ENCODE measurements at places on chromosomes 2 and 18.

DNA sequence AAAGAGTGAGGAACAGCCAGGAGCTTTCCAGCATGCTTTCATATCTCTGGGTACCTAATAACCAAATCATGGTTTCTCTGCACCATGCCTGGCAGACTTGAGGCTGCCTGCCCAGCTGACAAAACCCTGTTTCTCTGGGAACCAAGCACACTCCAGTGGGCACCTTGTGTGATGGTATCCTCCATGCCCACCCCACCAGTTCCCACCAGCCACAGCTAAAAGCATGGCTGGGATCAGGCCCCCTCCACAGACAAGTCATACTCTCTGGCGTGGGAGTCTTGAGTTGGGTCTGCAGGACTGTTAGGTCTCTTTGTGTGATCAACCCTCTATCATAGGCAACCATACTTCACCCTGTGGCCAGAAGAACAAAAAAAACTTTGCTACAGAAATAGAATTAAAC, 56.0 kb downstream of the TMEM163 start:
- DNase-seq = no peak

- no peak for DNase-seq
These were observed 302.4 kb downstream of the CLIP4 start for GRCh38 chr2:29417630-29418029.

- no peak for DNase-seq
These were observed 51.0 kb upstream of the ZNF516 start for GRCh38 chr18:76546088-76546435.

DNA sequence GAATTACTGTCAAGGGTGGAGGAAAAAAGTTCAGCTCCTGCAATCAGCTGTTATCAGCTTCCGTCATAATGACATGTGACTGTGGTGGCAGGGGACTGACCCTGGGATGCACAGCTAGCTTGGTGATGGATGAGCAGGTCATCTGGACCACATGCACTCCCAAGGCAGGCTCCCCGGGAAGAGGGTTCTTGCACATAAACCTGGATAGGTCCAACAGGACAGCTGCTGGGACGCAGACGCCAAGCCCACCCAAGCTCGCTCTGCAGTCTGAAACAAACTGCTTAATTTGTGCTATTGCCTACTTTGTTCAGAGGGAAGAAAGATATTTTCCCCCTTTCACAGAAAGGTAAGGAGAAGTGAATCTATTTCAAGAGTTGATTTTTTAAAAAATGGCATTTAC, 30.2 kb downstream of the FAM178B start:
- DNase-seq = no peak

- DNase-seq = peak; percentile 54
These were observed at the start of gene GALNT14 for GRCh38 chr2:31138037-31138962. Gene GALNT14, minus strand, starts transcription at chr2:31138440. Its CDS starts 354 bp downstream, at chr2:31138086.

DNA sequence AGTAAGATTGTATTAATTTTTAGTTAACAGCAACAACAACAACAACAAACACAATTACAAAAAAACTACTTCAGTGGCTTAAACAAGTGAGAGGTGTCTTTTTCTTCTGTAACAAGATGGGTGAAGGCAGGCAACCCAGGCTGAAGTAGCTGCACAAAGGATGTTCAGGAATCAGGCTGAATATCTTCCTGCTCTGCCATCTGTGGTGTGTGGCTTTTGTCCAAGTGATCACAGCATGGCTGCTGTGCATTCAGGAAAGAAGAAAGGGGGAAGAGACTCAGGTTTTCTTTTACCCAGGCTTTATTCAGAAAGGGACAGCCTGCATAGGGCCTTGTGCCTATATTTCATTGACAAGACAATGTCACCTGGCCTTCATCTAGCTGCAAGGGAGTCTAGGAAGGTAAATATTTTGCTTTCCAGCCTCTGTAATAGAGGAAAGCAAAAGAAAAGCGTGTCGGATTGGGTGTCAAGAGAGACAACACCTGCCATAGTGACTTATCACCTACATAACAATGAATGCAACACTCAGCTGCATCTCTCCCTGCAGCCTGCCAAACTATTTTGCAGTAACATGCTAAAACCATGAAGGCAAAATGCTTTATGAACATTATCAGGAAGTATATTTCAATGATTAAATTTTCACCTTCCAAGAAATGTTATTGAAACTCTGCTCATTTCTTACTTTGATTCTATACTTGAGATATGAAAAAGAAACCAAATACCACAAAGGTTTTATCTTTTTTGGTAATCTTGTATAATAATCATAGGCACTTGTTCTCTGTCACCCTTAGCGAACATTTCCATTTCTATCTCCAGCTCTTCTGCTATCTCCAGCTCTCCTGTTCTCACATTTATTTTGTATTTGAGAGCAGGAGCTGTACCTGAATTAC, 14.6 kb downstream of the G6PC2 start:
- DNase-seq = no peak

- peak; percentile 94 for DNase-seq
These were observed 69.3 kb upstream of the MCFD2 start for GRCh38 chr2:46984642-46985476.

DNA sequence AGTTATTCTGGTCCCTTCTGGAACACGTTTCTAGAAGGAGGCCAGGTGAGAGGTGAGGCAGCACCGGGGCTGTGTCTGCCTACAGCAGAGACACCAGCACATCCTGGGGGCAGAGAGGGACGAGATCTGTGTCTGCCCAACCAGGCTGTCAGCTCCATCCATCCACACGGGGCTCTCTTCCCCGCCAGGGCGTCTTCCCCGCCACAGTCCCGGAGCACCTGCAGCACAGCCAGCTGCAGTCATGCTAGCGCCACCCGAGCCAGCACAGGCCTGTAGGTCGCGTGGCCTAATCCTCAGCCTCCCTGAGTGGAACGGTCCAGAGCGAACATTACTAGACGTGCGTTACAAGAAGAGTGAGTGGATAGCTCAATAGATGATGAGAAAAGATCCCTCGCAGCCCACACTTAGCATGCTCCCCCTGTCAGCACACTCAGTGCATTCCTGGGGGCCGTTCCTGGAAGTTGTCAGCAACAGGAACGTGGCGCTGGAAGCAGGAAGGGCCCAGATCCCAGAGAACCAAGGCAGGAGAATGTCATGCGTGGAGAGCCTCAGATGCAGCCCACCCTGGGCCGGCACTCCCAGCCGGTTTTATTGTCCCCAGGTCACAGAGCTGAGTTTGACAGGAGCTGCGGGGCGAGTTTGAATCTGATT, 179.0 kb downstream of the TWIST2 start:
- no peak for DNase-seq

GRCh38 chr18:78939734-78940494, 39.7 kb upstream of the SALL3 start:
- no peak for DNase-seq

- DNase-seq = peak; percentile 57
These were observed 259.5 kb downstream of the CCDC178 start for GRCh38 chr18:33181016-33181415.

DNA sequence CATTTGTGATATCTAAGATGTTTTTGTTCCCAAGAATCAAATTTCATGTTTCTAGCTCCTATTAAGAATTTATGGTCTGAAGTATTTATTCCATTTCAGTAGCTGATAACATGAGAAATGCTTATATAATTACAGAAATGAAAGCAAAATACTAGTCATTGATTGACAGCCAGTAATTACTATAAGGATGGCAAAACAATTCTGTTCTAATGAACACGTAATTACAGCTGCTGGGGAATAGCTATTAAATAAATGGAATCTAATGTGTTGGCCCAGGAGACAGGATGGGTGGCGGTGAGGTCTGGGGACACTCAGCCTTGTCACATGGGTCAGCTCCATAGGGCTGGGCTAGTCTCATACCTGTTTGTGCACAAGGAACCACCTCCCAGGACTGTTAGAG, 263.5 kb downstream of the FHOD3 start:
- DNase-seq = no peak

DNA sequence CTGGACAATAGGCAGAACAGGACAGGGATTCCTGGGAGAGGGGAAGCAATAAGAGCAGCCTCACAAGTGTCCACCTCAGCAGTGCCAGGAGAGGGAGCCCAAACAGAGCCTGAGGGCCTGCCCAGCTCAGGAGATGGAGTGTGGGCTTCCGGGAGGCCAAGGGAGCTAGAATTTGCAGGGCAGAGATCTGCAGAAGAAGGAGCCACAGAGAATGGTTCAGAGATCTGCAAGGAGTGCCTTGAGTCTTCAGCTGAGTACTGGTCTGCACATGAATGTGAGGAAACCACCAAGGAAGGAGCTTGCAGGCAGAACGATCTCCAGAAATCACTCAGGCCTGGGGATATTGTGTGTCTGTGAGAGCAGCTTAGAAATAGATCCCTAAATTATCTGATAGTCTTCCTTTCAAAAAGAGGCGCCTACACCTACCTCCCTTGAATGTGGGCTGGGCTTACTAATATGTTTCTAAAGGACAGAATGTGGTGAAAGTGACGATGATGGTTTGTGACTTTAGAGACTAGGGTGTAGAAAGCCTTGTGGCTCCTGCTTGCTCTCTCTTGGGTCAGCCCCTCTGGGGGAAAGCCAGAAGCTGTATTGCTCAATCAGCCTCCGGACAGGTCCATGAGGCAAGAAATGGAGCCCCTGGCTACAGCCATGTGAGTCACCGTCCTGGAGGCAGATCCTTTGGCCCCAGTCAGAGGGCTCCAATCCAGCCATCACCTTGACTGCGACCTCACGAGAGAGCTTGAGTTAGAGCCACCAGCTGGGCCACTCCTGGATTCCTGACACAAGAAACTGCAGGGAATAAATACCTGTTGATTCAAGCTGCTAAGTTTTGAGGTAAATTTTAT, 7.6 kb upstream of the LPIN1 start:
- peak; percentile 71 for DNase-seq

DNA sequence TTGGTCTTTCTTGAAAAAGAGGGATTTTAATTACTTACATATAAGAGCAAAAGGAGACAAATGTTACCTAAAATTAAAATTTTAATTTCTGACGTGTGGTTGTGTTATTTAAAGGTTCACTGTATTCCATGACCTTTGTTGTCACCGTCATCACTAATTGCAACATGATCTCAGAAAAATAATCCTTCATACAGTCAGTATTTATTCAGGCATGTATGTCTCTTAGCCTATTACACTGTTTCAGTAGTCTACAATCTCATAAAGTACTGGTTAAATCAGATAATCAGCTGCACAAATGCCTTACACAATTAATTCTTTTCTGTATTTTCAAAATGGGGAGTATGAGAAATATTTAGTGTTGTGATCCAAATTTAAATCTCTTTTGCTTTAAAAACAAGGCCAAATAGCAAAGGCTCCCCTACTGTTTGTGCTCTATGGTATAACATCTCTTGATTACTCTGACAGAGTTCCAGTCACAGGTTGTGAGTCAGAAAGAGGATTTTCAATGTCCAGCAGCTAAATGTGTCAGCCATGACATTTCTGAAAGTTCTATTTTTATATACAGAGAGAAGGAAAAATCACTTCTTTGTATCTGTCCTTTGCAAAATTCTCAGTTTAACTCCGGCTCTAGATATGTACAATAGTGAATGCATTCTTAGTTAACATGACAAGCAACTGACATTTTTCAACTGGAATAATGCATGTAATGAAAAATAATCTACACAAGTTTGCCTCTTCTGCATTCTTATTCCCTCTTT, 184.0 kb downstream of the FIGN start:
- peak; percentile 16 for DNase-seq

- DNase-seq = peak; percentile 75
These were observed 23.7 kb downstream of the METTL4 start for GRCh38 chr18:2547477-2548087.

DNA sequence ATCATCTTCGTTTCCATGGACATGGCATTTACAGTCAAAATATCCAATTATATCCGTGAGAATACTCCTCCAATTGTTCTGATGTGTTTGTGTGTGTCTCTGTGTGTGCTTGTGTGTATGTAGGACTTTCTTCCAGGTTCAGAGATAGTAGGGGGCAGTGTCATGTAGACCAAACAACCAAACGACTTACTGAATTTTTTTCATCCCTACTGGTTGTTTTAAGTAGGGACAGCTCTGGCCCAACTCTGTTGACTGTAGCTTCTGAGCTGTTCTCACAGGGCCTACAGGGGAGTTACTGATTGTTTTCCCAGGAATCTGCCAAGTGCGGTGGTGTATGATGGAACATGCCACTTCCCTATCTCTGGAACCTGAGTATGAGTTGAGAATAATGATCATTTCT, 69.6 kb downstream of the ETAA1 start:
- DNase-seq = no peak

DNA sequence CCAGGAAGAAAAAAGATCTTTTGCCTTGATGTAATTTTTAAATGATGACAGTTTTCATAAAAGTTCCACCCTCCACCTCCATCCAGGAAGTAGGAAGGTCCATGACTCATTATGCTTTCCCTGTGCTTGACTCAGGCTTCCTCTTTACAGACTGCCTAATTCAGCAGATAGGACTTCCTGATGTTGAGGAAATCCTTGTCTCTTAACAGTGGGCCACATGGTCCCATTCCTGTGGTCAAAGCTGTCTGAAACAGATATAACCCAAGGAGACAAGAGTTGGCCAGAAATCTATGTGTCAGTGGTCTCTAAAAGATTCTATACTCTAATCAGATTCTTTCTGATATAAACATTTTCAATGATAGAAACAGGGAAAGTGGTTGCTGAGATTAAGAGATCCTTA, 119.1 kb downstream of the BAZ2B start:
- peak; percentile 90 for DNase-seq
